ENCODE measurements at places on chromosomes 6 and 20.
A peak's percentile ranks its signal among the peaks of the same experiment; 100 is the strongest.

DNA sequence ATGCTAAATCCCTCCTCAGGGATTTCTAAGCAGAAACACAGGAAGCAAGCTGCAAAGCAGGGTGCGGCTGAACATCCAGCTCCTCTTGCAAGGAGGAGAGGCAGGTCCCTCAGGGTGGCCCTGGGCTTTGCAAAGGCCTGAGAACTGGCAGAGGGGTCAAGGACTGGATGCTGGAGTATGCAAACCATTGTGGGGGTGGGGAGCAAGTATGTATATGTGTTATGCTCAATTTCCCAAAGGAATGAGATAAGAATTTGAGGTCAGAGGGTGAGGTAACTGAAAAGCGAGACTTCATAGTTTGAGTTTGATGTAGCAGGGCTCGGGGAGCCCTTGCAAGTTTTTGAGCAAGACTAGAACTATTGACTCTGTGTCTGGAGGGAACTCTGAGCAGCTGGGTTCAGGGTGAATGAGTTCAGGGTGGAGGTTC is 11.2 kb downstream of the SLC22A2 start:
- DNase-seq = no peak

DNA sequence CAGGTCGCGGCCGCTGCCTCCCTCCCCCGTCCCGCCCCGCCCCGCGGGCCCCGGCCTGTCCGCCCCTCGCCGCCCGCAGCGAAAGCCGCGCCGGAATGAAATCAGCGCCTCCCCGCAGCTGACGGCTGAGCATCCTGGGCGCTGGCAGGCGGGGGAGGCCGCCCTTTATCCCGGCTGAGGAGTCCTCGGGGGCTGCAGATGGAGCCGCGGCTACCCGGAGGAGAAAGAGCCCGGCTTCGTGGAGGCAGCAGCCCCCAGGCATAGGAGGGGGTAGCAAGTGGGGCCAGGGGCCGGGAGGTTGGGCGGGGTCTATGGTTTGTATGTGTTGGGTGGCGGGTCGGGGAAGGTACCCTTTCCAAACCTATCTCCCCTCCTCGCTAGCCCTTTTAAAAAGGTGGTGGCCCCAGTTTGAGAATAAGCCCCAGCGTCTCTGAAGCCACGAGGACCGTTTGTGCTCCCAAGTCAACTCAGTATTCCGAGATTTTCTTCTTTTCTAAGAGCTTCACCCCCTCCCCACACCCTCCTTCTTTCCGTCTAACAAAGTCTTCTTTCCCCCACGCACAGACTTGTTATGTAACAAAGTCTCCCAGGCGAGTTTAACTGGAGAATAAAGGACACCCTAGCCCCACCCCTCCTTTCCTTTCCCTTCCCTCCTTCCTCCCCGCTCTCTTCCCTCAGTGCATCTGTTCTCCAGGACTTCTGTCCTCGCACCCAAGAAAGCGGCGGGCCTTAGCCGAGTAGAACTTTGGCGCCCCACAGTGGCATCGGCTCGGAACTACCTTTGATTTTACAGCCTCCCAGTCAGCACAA is 11.0 kb downstream of the POU3F2 start:
- DNase-seq = peak; percentile 77

DNA sequence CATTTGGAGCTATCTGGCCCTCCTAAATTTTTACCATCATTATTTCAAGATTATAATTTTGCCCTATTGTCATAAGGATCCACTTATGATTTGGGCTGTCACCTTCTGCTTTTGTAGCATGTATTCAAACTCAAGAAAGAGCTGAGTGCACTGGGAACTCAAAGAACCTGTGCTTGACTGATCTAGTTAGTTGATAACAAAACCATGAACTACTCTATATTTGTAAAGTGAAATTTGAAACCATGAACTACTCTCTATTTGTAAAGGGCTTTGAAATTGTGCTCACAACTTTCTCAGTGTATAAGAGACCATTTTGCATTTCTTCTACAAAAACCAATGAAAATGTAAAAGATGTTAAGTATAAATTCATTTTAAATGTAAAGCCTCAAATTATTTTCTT is 77.5 kb upstream of the POPDC3 start:
- no peak for DNase-seq

GRCh38 chr6:34414999-34415858 is 10.6 kb downstream of the RPS10 start:
- DNase-seq = no peak

DNA sequence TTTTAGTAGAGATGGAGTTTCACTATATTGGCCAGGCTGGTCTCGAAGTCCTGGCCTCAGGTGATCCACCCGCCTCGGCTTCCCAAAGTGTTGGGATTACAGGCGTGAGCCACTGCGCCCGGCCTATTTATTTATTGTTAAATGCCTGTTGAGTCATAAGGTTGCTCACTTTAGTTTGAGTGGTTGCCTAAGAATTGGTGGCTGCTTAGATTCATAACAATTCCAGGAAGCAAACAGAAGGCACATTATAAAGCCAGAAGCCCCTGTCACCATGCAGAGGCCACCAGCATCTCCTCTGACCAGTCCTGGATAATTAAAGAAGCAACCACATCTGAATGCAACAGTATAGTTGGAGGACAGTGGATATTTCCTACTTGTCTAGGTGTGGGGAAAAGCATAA is 24.0 kb upstream of the ARMH2 start:
- no peak for DNase-seq

GRCh38 chr20:32970973-32971300 is 33.3 kb downstream of the SUN5 start:
- DNase-seq = no peak

DNA sequence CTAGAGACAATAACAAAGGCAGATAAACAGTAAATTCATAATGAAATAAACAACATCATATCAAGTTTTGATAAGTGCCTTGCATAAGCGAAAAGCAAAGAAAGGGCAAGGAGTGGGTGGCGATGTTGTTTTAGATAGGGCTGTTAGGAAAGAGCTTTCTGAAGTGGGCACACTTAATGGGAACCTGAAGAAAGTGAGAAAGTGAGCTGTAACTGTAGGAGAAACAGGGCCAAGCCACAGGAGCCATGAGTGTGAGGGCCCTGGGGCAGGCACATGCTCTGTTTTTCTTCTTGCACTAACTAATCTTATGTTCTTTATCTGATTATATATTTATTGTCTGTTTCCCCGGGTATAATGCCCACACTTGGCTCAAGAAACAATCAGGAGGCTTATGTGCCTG is 193.4 kb upstream of the SUPT3H start:
- no peak for DNase-seq

DNA sequence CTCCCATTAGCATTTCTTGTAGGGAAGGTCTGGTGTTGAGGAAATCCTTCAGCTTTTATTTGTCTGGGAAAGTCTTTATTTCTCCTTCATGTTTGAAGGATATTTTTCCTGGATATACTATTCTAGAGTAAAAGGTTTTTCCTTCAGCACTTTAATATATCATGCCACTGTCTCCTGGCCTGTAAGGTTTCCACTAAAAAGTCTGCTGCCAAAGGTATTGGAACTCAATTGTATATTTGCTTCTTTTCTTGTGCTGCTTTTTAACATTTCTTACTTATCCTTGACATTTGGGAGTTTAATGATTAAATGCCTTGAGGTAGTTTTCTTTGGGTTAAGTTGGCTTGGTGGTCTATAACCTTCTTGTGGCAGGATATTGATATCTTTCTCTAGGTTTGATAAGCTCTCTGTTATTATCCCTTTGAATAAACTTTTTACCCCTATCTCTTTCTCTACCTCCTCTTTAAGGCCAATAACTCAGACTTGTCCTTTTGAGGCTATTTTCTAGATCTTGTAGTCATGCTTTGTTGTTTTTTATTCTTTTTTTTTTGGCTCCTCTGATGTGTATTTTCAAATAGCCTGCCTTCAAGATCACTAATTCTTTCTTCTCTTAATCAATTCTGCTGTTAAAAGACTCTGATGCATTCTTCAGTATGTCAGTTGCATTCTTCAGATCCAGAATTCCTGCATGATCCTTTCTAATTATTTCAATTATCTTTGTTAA is 225.0 kb upstream of the ZNF217 start:
- DNase-seq = no peak

DNA sequence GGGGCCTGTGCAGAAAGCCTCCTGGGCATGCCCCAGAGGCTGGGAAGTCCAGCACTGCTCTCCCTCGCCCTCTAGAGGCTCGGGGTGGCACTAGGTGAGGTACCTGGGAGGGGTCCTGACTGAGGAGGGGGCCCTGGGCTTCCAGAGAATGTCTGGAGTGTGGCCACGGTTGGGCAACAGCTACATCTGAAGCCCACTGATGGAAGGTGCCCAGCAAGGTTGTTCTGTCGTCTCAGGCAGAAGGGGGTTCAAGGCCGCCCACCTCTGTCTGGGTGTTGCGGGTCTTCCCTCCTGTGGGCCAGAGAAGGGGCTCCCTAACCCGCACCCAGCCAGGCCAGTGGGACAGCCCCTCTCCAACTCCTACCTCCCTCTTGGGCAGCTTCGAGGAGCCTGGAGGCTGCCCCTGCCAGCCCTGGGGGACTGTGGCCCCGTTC is 11.4 kb upstream of the VEGFA start:
- DNase-seq = peak; percentile 48

DNA sequence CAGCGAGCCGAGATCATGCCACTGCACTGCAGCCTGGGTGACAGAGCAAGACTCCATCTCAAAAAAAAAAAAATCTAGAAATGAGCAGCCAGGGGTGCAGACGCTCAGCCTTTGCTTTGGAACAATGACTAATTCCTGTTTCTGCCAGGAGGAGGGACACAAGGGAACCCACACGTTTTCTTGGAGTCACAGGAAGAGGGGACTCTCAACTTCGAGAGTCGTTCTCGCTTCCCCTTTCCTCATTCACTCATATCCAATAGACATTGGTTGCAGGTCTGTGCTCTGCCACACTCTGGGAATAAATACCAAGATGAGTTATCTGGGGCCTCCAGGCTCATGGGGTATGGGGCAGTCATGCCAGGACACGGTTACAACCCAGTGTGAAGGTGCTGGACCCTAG is 91.5 kb upstream of the RREB1 start:
- no peak for DNase-seq

- no peak for DNase-seq
Measured at GRCh38 chr20:48706710-48707365, 121.0 kb downstream of the PREX1 start.

DNA sequence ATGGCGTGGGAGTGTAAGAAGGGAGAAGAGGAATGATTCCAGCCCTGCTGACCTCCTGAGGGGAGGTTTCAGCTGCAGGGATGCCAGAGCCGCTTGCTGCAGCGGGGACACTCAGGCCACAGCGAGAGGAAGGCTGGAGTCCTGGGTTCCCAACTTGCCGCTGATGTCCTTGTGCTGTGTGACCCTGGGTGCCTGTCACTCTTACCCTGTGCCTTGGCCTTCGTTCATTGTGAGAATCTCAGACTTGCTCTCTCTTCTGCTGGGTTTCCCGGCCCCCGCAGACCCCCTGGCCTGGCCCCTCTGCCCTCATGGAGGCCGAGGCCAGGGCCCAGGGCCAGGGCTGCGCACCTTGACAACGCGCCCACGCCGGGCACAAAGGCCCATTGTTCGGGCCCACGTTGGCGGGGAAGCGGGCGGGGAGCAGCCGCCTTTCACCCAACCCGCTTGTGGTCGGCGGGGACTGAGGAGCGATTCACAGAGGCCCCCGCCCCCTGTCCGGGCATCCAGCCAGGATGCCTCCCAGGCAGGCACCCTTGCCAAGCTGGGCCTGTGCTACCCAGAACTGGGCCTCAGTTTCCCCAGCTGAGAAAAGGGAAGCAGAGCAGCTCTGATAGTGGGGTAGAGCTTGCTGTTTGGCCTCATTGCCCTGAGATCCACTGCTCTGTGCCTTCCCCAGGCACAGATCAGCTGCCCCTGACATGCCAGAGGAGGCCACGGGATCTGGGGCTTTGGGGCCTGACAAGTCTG is 52.4 kb downstream of the CEBPB start:
- no peak for DNase-seq

- no peak for DNase-seq
Measured at GRCh38 chr6:161272635-161273273, 1.1 kb downstream of the AGPAT4 start.

DNA sequence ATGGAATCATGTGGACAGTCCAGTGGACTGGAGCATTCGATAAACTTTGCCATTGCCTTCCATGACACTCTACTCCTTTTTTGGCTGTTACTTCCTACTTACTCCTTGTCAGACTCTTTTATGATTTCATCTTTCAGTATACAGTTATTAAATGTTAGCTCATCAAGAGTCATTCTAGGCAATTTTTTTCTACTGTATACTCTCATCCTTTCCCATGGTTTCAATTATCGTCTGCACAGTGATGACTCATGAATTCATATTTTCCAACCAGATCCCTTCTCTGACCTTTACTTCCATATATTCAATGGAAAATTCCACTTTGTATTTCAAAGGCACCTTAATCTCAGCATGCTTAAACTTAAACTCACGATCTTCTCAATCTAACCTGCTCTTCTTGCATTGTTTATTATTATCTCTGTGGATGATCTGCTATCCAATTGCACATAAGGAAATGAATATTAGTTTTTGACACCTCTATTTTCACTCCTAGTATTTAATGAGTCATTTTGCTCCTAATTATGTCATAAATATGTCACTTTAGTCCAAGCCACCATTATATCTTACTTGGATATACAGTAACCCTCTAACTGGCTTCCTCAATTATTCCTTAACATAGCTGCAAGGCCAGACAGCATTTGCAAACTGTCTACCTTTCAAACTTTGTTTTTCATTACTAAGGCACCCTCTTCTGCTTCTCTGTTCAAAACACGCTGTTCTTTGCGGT is 427.5 kb downstream of the PHF3 start:
- DNase-seq = no peak

- DNase-seq = no peak
Measured at GRCh38 chr6:106694343-106694742, 65.0 kb downstream of the QRSL1 start.

- no peak for DNase-seq
Measured at GRCh38 chr6:48825501-48826151, 637.4 kb downstream of the MMUT start.

GRCh38 chr20:33647603-33648395 is 14.3 kb upstream of the C20orf144 start:
- DNase-seq = no peak

GRCh38 chr6:42232035-42232434 is 14.4 kb upstream of the MRPS10 start:
- no peak for DNase-seq

DNA sequence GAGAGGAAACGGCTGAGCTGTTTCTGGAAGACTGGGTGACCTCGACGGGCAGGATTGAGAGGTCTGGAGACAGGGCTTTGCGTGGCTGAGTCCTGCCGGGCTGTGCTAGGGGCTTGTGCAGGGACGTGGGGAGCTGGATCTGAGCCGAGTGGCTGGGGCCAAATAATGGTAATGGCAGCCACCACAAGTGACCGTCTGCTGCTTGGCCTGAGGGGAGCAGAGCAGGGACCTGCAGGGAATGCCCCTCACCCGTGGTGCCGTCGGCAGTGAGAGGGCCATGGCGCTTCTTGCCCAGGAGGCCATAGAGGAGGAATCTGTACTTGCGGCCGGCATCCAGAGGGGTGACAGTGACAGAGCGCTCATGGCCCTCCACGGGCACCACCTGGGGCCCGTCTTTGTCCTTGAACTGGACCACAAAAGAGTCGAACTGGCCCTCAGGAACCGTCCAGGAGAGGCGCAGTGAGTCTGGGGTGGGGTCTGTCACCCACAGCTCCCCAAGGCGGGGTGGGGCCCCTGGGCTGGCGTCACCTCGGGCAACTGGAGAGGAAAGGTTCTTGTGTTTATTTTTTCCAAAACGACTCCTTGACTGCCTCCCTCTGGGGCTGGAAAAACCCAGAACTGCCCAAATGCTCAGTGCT is 31.8 kb downstream of the CYP21A2 start:
- DNase-seq = no peak

- no peak for DNase-seq
Measured at GRCh38 chr20:40274912-40275533, 414.0 kb downstream of the MAFB start.

GRCh38 chr20:54600634-54601033 is 125.2 kb downstream of the DOK5 start:
- DNase-seq = no peak

All from activated naive CD8-positive, alpha-beta T cell treated with anti-CD3 and anti-CD28 coated beads, Interleukin-2, amount 10 ng/mL, durations not matched to agents 7 days and 5 days (primary cell).